ENCODE measurements at places on chromosomes 3 and 15.

DNA sequence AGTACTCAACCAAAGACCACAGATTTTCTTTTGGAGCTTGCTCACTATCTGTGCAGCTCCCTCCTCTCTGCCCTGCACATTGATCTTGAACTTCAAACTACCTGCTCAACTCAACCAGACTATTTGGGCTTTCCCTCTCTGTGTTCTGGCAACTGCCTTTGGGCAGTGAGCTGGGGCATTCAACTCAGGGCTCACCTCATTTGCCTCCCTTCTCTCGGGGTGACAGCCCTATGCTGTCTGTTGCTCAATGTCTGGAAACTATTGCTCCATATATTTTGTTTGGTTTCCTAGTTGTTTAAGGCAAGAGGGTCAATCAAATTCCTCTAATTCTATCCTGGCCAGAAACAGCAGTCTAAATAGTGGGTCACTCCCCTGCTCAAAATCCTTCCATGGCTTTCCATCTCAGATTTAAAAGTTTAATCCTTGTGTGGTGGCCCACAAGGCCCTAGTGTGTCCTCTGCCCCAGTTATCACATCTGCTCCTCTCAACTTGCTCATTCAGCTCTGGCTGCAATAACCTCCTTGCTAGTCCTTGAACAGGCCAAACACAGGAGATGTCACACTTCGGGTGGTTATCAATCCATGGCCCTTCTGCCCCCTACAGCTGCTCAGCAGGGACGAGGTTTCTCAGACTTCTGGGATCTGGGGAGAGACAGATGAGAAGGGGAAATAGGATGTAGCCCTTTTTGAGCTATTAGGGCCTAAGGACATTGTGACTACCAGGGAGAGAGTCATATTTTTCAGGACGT lies 67.8 kb downstream of the SNRK start:
- no peak for DNase-seq

- DNase-seq = no peak
Measured at GRCh38 chr15:52706091-52706490, 26.9 kb upstream of the ATOSA start.

- DNase-seq = no peak
Measured at GRCh38 chr15:72475674-72476073, 1.5 kb downstream of the ARIH1 start.

GRCh38 chr15:101151288-101151687 lies 100.6 kb downstream of the CHSY1 start:
- DNase-seq = no peak

- DNase-seq = no peak
Measured at GRCh38 chr15:68518046-68518445, 60.7 kb upstream of the CORO2B start.
